ENCODE measurements at places on chromosomes 7 and 10.

DNA sequence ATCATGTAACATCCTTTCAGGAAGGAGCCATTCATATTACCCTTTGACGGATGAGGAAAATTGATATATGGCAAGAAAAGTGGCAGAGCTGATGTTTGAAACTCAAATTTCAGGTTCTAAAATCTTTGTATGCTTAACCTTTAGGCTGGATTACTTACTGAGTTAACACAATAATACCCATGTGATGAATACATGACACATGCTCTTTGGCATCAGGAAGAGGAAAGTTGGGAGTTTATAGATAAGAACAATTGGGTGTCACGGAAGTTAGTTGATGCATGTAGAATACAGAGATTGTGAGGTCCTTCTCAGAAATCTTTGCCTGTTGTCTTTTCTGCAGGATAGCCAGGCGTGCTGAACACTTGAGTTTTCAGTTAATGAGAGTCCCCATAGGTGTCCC lies 572.1 kb upstream of the POM121L12 start:
- DNase-seq, result no peak
- H3K36me3 ChIP-seq, result no peaks in the 10 kb centered on the region
- H3K4me3 ChIP-seq, result no peak overlapping the region
- H3K27me3 ChIP-seq, result no peaks in the 10 kb centered on the region

- no peaks in the 10 kb centered on the region for H3K4me1 ChIP-seq
- no peak overlapping the region for H3K4me3 ChIP-seq
- H3K27me3 ChIP-seq, result no peaks in the 10 kb centered on the region
- H3K27ac ChIP-seq, result no peak overlapping the region
- H3K36me3 ChIP-seq, result peaks cover 33% of the 10 kb centered on the region
These were observed 18.7 kb downstream of the TACR2 start for GRCh38 chr10:69397972-69398371.

- peaks cover 7% of the 10 kb centered on the region for H3K4me1 ChIP-seq
- peaks cover 1% of the 10 kb centered on the region for H3K36me3 ChIP-seq
- H3K27ac ChIP-seq, result no peak overlapping the region
These were observed 115.1 kb downstream of the TPK1 start for GRCh38 chr7:144720710-144721109.

DNA sequence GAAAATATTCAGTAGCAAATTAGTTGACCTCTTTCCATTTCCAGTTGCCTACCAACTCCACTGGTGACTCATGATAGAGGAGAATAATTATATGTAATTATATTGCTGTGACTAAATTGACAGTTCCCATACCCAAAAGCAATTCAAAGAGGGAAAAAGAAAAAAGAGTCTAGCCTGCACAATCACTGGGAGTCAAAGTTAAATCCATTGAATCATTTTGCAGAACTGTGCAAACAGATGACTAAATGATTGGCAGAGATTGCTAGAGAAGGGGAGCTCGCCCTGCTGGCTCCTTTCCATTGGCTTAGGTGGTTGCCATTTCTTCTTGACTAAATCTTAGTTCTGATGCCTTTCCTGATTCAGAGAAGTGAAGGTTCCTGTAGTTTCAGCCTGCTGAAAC lies 1228.6 kb upstream of the SORCS1 start:
- H3K27me3 ChIP-seq, result no peaks in the 10 kb centered on the region
- H3K4me3 ChIP-seq, result no peak overlapping the region
- H3K4me1 ChIP-seq, result no peaks in the 10 kb centered on the region

- DNase-seq, result no peak
- H3K4me3 ChIP-seq, result no peak overlapping the region
- no peaks in the 10 kb centered on the region for H3K36me3 ChIP-seq
These were observed 178.7 kb upstream of the PRPS1L1 start for GRCh38 chr7:18206331-18206730.

DNA sequence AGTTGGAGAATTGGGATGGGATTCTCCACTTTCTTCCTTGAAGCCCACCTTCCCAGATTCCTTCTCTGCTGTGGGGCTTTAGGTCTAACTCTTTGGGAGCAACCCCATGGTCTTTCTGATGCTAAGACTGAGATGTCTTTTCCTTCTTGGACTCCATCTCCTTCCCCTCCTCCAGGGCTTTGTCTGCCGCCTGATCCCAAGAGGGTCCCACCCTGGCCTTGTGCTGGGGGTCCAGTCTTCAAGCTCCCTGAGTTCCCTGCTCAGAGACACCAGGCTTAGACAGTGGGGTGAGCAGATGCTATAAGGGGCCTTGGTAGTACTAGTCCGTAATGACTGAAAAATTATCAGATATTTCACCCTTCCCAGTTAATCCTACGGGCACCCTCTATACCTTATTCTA lies 150.5 kb downstream of the PTPN20 start:
- no peaks in the 10 kb centered on the region for H3K4me1 ChIP-seq
- DNase-seq, result no peak
- H3K36me3 ChIP-seq, result no peaks in the 10 kb centered on the region
- H3K4me3 ChIP-seq, result no peak overlapping the region
- H3K27me3 ChIP-seq, result peaks cover 12% of the 10 kb centered on the region

DNA sequence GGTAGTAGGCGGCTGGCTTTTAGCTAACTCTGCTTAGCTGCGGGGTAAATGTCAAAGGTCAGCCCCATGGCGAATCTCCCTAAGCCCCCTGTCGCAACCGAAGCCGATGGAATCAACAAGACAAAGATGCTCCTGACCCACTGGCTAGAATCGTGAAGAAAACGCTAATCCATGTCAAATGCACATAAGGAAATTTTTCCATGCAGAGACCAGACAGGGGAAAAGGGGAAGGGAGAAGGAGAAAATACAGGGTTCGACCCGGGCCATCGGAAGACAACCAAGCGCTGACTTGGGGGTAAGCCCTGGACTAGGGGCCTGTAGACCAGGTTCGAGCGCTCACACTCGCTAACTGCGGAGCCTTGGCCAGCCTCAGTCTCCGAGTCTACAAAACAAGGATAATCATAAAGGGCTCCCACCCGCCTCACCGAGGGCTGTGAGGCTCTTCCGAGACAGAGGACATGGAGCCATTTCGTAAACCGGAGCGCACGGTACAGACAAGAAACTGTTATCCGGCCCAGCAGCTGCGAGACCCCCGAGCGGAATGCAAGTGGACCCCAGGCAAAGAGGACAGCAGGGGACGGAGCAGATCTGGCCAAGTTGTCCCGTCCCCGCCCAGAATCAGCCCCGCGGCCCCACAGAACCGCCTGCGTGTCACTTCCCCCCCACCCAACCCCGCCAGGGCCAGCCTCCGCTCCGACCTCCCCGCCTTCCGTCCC lies 507 bp downstream of the SAR1A start:
- peaks cover 27% of the 10 kb centered on the region for H3K36me3 ChIP-seq
- peak overlapping the region; percentile 96 for H3K27ac ChIP-seq
- DNase-seq, result no peak
- peak overlapping the region; percentile 93 for H3K4me3 ChIP-seq
- H3K4me1 ChIP-seq, result peaks cover 54% of the 10 kb centered on the region

GRCh38 chr7:29884399-29885272 lies 78.3 kb downstream of the WIPF3 start:
- no peak for DNase-seq
- H3K27ac ChIP-seq, result no peak overlapping the region
- no peaks in the 10 kb centered on the region for H3K36me3 ChIP-seq
- H3K27me3 ChIP-seq, result peaks cover 15% of the 10 kb centered on the region
- no peak overlapping the region for H3K4me3 ChIP-seq
- H3K4me1 ChIP-seq, result peaks cover 7% of the 10 kb centered on the region

GRCh38 chr7:52925332-52925731 lies 110.1 kb upstream of the POM121L12 start:
- no peak for DNase-seq
- H3K4me1 ChIP-seq, result no peaks in the 10 kb centered on the region
- no peak overlapping the region for H3K27ac ChIP-seq
- no peaks in the 10 kb centered on the region for H3K27me3 ChIP-seq

DNA sequence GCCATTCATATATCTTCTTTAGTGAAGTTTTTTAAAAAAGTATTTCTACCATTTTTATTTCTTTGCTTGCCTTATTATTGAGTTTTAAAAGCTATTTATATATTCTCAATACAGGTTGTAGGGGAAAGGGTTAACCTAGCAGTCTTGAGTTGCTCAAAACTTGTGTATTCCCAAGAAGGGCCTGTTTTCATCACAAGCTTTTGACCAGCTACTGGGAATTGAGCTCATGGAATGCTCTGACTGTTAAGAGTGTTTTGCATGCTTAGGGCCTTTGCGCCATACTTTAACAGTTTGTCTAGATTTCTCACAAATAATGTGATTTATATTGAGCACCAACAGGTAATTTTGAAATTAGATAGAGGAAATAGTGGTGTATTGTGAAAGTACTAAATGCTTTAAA lies 72.0 kb upstream of the CALCR start:
- no peaks in the 10 kb centered on the region for H3K4me1 ChIP-seq
- no peak overlapping the region for H3K27ac ChIP-seq
- H3K27me3 ChIP-seq, result no peaks in the 10 kb centered on the region

DNA sequence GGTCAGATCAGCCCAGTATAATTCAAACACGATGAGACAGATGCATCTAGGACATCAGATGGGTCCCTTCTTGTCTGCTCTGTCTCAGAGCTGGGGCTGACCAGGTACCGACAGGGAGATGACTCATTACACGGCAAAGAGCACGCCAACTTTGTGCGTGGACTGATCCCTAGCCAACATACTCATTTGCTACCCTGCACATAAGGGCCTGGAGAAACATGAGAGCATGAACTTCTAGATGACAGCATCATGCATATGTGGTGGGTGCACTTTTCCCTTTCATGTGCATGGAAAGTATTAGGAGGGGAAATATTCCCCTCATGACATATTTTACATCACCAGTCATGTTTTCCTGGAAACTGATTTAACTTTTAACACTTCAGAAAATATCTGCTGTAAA lies 35.1 kb upstream of the NPVF start:
- peaks cover 40% of the 10 kb centered on the region for H3K27me3 ChIP-seq
- peaks cover 13% of the 10 kb centered on the region for H3K4me1 ChIP-seq
- no peak overlapping the region for H3K4me3 ChIP-seq
- no peak for DNase-seq

GRCh38 chr7:136066304-136067143 lies 89.4 kb upstream of the MTPN start:
- no peaks in the 10 kb centered on the region for H3K36me3 ChIP-seq
- H3K4me1 ChIP-seq, result no peaks in the 10 kb centered on the region
- no peak for DNase-seq
- H3K27ac ChIP-seq, result no peak overlapping the region
- H3K4me3 ChIP-seq, result no peak overlapping the region
- no peaks in the 10 kb centered on the region for H3K27me3 ChIP-seq

DNA sequence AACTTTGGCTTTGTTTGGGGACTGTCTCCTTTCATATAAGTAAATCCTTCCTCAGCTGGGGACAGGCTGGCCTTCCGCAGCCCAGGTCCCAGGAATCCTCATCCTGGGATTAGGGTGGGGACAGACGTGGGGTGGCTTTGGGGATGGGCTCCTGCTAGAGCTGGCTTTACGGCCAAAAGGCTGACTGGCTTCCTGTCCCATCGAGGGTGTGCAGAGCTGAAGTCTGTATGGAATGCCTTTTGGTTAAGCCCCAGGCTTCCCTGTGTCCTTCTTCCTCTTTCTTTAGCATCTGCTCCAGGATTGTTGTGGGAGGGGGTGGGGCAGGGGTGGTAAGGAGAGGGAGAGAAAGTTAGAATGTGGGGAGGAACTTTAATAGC lies 59.4 kb upstream of the AQP1 start:
- no peak overlapping the region for H3K27ac ChIP-seq
- H3K36me3 ChIP-seq, result peaks cover 2% of the 10 kb centered on the region
- no peak overlapping the region for H3K4me3 ChIP-seq

DNA sequence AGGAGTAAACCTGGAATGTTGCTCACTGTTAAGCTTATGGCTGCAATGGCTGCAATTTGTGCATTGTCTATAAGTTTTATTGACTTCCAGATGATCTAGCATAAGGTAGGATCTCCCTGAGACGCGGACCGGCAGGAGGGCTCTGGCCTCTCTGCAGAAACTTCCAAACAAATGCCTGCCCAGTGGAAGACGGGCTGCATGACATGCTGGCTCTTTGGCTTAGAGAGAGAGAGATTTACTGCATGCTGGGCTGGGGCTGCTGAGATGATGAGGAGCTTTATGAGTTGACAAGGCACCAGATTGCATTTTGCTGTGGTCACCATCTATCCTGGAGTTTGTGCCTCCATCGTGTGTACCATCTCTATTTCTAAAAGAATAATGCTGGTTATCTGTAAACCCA lies 193.2 kb downstream of the GALNT17 start:
- no peak for DNase-seq
- no peak overlapping the region for H3K27ac ChIP-seq
- H3K4me1 ChIP-seq, result no peaks in the 10 kb centered on the region
- H3K27me3 ChIP-seq, result no peaks in the 10 kb centered on the region
- H3K36me3 ChIP-seq, result peaks cover 4% of the 10 kb centered on the region

DNA sequence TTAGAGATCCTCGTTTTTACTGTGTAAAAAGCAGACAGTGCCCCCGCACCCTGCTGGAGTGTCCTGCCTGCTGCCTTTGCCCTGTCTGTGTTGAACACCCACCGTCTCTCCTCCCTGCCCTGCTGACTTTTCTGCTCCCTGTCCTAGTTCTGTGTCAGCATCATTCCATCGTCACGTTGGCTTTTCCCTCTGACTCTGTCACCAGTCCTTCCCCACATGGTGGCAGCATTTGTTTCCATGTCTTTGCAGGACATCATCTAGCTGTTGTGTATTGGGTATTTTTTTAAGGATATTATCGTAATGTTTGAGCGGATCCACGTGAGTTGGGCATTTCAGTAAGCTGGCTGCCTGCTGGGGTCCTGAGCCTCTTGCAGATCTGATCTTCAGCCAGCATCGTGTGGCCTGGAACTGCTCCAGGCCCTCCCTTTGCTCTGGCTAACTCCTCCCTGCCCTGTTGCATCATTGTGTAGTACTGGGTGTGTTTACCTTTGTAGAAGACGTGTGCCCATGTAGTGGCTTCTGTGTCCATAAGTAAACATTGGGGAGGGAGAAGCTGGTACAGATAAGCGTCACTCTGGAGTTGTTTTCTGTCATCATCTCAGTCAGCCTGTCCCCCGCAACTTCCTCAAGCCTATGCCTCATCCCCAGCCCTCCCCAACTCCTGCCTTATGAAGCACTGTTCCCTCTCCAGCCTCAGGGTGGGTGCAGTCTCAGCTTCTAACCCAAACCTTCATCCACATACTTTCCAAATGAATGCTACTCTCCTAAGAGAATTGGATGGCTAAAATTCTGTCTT lies 44.3 kb downstream of the TRRAP start:
- DNase-seq, result no peak
- no peak overlapping the region for H3K27ac ChIP-seq

DNA sequence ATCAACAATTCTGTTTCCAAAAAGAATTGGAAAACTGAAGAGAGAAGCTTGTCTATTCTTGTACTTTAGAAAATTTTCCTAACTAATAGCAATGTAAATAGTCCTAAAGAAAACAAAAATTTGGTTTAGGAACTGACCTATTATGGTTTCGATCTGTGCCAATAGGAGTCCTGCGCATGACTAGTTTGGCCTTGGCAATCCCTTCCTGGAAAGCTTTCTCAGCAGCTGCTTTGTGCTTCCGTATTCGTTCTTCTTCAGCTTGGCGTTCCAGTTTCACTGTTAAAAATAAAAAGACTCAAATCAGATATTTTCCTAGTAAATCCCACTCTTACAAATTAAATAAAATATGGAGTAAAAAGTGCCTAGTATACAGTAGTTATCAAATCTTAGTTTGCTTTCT lies 36.6 kb downstream of the FZD9 start:
- H3K4me3 ChIP-seq, result no peak overlapping the region
- H3K4me1 ChIP-seq, result peaks cover 7% of the 10 kb centered on the region
- H3K36me3 ChIP-seq, result peaks cover 60% of the 10 kb centered on the region
- peak overlapping the region; percentile 38 for H3K27ac ChIP-seq
- H3K27me3 ChIP-seq, result no peaks in the 10 kb centered on the region

GRCh38 chr10:123995461-123996131 lies 97.8 kb downstream of the CHST15 start:
- no peaks in the 10 kb centered on the region for H3K4me1 ChIP-seq
- H3K4me3 ChIP-seq, result peak overlapping the region; percentile 1
- no peak for DNase-seq
- peaks cover 95% of the 10 kb centered on the region for H3K27me3 ChIP-seq

Measured in central memory CD8-positive, alpha-beta T cell (primary cell).